ENCODE measurements at places on chromosomes 1 and 21.

DNA sequence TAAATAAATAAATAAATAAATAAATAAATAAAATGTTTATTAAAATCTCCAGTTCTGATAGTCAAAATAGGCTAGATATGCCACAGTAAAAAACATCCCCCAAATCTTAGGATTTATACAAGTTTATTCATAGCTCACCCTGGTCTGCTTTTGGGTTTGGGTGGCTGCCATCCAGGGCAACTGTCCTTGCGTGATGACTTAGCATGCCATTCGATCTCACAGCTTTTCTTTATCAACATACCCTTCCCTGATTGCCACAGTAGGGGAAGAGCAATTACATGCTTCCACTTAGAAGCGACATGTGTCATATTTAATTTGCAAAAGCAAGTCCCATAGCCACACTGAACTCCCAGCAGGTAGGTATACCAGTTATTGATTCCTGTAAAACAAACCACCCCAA lies 52.7 kb downstream of the TEX35 start:
- no peak for DNase-seq

GRCh38 chr1:25690396-25690956 lies 73.9 kb downstream of the MAN1C1 start:
- no peak for DNase-seq

- DNase-seq, result no peak
These were observed 32.3 kb upstream of the PRELP start for GRCh38 chr1:203443296-203443695.

GRCh38 chr1:15957221-15958095 lies 18.4 kb downstream of the ZBTB17 start:
- no peak for DNase-seq

DNA sequence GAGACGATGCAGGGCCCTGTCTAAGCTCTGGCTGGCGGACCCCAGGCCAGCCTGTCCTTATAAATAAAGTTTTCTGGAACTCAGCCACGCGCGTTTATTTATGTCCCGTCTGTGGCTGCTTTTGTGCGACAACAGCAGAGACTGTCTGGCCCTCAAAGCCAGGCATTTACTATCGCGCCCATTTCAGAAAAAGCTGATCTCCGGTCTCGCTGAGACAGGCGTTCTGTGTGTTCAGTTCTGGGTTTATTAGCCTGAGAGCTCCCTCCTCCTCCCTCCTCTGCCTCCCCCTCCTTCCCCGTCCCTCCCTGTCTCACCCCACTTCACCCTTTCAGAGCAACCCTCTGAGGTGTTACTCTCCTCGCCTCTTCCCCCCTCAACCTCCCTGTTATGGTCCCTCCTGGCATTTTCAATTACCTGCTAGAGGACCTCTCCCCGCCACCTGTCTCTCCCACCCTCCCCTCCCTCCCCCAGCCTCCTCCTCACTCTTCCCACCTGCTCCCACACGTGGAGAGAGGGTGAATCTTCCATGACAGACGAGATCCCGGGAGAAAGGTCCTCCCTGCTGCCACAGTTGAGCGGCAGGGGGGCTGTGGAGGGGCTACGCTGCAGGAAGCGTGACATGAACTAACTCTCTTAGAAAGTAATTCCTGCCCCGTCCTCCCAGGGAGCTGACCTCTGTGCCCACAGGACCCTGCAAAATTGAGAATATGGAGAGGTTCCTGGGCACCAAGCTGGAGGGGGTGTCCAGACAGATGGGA lies 59.9 kb downstream of the SPSB1 start:
- no peak for DNase-seq

- no peak for DNase-seq
These were observed 175.3 kb downstream of the MAGI3 start for GRCh38 chr1:113565621-113566020.

DNA sequence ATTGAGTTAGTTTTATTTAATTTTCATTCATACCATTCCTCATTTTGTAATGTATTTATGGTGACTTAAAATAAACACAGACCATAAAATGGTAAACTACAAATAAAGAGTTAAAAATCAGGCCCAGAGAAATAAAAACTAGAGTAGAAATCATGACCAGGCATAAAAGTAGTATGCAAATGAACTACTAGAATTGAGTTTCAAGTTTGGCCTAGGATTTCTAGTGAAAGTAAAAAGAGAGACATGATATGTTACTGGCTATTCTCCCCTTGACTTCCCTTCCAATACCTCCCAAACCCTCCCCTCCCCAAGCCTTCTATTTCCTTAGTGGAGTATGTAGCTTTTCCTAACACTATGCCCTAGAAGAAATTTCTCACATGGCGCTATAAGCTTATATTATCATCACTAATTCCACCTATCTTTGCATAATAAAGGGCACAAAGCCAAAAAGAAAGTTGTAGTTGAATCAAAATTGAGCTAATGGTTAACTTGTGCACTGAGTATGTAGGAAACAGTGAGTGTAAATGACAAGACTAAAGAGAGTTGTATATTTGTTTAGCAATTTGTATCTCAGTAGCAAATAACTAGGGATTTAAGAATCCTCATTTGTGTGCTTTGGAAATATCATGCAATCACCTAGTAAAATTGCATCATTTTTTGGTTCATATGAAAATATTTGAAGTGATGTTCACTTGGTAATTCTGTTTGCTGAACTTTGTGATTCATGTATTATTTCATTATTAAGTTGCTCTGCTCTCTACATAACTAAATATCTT lies 29.7 kb upstream of the CDC14A start:
- DNase-seq, result no peak

DNA sequence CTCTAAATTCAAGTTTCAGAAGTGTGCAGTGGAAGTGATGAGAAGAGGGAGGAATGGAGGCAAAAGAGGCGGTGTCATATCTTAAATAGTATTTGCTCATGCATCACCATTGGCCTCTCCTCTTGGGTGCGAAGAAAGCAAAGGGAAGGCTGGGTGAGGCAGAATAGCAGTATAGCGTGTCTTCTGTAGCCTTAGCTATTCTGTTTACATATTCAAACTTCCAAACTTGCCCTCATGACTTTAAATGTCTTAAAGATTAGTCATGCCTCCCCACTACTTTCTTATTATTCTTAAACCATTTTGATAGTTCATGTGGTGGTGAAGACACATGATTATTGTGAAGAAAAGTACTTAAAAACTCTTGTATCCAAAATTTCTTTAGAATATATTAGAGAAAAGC lies 104.6 kb upstream of the TENT5C start:
- DNase-seq, result no peak

GRCh38 chr1:84776639-84777038 lies 86.4 kb upstream of the SSX2IP start:
- no peak for DNase-seq

- DNase-seq, result peak; percentile 88
These were observed at the start of gene RCOR3 for GRCh38 chr1:211258756-211259637. Gene RCOR3, plus strand, starts transcription at chr1:211259366. Its CDS starts 195 bp downstream, at chr1:211259561.

GRCh38 chr21:46211786-46212720 lies 16.5 kb downstream of the LSS start:
- DNase-seq, result no peak

- no peak for DNase-seq
These were observed 4.6 kb downstream of the COL9A2 start for GRCh38 chr1:40312238-40313205.

DNA sequence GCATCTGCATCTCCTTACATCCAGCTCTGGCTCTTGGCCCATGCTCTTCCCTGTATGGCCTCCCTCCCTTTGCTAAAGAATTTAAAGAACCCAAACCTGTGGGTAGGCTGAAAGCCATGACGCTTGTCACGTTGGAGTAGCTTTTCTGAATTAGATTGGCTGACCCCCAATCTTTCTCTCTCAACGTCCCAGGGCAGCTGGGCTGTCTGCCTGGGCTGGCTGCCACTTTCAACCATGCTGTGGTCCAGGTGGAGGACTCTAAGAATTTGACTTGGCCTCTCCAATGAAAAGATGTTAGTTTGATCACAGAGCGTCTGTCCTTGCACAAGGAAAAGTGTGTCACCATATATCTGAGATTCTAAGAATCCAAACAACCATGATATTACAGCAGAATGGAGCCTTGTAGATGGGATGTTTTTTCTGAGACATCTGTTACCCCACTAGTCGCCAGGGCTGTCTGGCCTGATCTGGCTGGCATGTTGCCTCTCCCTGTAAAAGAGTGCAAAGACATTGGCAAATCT lies 6.5 kb upstream of the IGSF3 start:
- DNase-seq, result no peak

DNA sequence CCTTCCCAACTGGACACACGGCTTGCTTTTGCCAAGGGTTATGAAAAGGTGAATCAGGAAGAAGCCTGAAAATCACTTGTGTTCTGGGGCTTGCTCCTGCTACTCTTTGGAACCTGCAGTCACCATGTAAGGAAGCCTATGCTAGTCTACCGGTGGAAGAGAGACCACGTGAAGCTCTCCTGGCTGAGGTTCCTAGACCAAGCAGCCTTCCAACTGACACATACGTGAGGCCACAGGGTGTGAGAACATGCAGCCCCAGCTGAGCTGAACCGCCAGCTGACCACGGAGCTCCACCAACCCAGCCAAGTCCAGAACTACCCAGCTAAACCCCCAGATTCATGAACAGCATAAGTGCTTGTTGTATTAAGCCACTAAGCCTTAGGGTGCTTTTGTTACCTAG lies 72.8 kb upstream of the KRTAP19-8 start:
- DNase-seq, result no peak

- no peak for DNase-seq
These were observed 150.9 kb upstream of the CTTNBP2NL start for GRCh38 chr1:112245114-112245513.

DNA sequence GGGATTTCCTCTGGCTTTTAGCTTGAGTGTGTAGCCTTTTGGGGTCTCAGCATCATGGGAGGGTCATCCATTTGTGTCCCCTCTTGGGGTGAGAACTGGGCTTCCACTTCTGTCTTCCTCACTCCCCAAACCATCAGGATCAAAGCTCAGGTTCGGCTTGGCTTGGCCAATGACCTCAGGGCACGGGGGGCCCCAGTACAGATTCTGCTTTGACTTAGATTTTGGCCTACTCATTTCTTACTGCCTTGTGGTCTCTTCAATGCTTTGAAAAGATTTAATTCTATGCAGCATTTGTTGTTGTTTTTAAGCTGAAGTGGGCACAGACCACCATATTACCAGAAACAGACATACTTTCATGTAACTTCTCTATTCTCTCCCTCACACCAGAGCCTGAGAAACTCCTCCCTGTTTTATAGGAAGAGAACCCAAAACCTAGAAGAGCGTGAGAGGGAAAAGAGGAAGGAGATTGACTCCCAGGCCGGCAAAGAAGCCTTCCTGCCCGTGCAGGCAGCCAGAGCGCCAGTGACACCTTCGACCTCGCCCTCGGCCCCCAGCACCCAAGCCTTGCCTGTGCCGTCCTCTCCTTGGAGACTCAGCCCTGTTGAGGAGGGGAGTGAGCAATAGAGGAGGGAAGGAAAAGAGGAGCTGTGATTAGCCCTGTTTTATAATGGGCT lies 1.9 kb upstream of the S100A3 start:
- DNase-seq, result no peak

DNA sequence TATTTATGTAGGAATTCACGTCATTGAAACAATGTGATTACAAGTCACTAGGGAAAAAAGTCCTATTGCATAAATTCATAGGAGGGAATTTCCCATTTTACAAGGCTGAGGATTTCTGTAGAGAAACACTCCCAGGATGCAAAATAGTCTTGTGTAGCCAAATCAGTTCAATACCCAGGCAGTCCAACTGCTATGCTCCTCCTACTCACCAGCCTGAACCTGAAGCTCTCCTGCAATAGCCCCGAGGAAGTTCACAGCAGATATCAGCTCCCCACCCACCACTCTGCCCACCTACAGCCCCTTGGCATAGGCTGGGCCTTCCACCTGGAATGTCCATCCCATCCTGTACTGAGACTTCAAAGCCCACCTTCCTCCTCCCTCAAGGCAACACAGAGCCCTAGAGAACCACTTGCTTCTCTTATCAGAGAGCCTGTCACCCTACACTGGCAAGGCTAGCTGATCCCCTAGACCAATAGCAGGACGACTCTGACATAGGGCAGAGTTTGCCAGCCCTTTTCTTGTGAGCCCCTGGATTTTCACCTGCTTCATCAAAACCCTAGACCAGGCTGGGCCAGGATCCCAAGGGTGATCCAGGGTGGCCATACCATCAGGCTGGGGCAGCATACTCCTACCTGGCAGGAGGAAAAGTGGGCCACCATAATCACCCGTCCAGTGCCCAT lies 1.5 kb downstream of the LSS start:
- no peak for DNase-seq

GRCh38 chr1:43563876-43564539 lies 33.3 kb downstream of the PTPRF start:
- no peak for DNase-seq

Data from T-cell (primary cell).